ENCODE measurements at places on chromosomes 1 and 21.

DNA sequence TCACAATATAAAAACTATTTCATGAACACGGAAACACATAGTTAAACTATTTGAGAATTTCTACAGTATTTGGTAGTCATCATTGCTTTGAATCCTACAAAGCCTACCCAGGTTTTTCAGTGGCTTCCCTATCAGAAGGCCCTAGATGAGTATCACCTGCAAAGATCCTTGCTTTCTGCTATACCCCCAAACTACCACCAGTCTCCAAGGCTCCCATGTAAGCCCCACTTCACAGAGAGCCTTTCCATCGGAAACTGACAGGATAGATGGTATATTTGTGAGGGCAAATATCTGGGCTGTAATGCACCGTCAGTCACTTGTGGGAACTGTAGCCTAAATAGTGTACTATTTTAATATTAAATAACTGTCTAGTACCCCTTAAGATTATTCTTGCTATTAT lies 674.3 kb downstream of the BRINP3 start:
- DNase-seq: no peak

DNA sequence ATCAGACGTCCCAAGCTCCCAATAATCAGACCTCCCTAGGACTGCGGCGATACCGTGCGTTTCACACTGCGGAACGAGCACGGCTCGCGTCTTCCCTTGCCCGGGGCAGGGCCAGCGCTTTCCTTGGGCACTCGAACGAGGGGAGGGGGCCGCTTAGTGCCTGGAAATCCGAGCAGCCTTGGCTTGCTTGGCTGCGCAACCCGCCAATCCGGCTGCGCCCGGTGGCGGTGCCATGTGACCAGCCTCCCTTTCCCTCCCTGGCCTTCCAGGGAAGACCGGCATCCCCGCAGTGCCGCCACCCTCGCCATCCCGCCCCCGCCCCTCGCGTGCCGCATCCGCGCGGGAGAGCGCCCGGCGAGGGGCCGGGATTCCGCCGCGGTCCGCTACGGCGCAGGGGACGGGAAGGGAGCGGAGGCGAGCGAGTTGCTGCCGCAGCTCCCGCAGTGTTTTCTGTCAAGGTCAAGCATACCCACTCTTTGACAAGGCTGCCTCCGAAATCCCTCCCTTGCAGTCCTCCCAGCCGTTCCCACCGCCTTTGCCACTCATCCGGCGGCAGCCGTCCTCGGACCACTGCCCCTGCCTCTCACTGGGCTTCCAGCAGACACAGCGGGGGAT lies 8.3 kb upstream of the RNF19B start:
- DNase-seq: no peak

GRCh38 chr1:210499956-210500355 lies 171.3 kb downstream of the HHAT start:
- no peak for DNase-seq

GRCh38 chr1:234549447-234550021 lies 60.4 kb downstream of the IRF2BP2 start:
- no peak for DNase-seq

DNA sequence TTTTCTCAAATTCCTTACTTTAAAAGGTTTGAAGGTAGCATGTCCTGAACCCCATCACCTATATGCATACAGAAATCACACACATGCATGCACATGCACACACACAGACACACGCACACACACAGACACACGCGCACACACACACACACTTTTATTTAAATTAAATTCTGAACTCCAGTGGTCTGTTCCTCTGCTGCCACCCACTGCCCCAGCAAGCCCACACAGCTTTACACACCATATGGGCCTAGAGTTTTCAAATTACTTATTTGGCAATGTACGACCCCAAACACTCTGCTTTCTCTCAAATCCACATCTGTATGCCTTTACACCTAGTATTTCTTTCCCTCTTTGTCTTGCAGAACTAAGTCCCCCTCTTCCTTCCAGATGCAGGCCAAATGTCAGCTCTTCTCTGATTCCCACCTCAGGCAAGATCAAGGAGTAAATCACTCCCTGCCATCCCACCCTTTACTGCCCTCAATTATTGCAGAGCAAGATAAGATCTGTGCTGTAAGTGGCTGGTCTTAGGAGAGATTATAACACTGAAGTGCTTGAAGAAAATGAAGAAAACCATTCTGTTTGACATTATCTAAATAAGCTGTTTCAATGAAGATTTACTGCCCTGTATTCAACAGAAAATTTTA lies 429.9 kb upstream of the CXADR start:
- no peak for DNase-seq

DNA sequence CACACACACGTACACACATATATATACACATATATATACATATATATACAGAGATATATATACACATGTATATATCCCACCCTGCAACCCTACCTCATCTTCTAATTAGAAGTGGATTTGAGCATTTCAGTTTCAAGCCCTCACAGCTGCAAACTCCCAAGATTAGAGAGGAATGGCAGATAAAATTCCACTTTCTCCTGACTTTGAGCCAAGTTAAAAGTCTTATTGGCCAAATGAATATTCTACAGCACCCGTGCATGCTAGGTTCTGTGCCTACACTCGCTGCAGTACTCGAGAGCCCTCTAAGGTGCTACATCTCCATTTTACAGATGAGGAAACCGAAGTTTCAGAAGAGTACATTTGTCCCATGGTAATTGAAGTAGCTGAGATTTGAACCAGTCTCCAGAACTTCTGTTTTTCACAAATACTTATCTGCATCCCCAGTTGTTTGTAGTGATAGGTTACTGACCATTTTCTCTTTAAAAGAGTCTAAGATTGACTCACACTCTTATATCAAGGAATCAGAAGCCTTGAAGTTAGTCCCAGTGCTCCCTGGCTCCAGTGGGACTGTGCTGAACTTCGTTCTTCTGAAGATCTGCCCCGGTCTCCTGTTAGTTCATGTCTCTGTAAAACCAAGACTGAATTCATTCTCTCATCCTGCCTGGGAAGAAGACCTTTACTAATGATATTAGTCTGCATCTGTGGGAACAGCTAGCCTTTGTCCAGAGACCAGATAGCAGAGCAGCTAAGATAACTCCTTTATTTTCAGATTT lies 292.1 kb downstream of the TM2D1 start:
- no peak for DNase-seq

DNA sequence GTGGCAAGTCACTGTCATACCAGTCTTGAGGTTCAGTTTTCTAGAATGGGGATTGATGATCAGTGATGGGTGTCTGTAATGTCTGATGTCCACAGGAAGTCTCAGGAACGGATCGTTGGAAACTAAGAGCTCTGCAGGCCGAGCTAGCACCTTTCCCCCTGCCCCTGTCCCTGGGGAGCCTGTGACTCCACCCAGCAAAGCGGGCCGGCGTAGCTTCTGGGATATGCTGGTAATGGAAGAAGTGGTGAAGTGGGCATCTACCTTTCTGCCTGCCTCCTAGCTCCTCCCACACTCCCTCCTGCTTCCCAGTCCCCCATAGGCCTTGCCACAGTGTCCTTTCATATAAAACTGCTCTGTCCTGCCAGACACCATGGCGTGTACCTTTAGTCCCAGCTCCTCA lies 13.4 kb downstream of the HYI start:
- no peak for DNase-seq

- DNase-seq: no peak
These were observed 9.0 kb upstream of the ELOVL1 start for GRCh38 chr1:43376723-43377235.

DNA sequence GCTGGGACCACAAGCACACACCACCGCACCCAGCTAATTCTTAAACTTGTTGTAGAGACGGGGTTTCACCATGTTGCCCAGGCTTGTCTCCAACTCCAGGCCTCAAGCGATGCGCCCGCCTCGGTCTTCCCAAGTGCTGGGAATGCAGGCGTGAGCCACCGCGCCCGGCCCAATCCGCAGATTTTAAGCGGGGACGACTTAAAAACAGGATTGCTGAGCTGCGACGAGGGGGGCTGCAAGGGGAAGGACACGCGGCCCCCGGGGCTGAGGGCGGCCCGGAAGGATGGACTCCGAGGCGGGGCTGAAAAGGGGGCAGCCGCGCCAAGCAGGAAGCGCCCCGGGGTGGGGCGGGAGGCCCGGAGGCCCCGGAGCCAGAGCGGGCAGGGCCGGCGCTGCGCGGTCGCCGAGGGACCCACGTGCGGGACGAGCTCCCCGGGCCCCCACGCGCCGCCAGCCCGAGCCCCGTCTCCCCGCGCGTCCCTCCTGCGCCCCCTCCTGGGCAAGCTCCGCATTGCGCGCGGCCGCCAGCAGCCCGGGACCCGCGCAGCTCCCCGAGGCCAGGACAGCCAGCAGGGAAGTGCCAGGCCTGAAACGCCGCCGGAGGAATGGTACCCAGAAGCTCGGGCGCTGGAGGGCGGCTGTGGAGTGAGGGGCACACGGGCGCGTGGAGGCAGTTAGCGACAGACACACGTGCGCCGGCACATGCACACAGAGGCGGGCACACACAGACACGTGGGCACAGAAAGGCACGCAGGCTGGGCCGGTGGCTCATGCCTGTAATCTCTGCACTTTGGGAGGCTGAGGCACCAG lies 5.5 kb upstream of the PRKCZ start:
- DNase-seq: peak; percentile 87

- DNase-seq: no peak
These were observed 40.7 kb downstream of the ARHGEF10L start for GRCh38 chr1:17579951-17580939.

DNA sequence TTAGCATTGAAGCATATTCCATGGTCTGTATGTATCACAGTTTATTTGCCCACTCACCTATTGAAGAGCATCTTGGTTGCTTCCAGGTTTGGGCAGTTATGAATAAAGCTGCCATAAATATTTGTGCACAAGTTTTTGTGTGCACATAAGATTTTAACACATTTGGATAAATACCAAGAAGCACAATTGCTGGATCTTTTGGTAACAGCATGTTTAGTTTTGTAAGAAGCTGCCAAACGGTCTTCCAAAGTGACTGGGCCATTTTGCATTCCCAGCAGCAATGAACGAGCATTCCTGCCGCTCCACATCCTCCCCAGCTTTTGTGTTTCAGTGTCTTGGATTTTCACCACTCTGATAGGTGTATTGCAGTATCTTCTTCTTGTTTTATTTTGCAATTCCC lies 62.7 kb downstream of the PDE9A start:
- no peak for DNase-seq

- no peak for DNase-seq
These were observed 41.5 kb downstream of the LRRC53 start for GRCh38 chr1:74470936-74471335.

- no peak for DNase-seq
These were observed 122.0 kb downstream of the GLIS1 start for GRCh38 chr1:53616927-53617326.
